ENCODE measurements at places on chromosomes 6 and 20.

DNA sequence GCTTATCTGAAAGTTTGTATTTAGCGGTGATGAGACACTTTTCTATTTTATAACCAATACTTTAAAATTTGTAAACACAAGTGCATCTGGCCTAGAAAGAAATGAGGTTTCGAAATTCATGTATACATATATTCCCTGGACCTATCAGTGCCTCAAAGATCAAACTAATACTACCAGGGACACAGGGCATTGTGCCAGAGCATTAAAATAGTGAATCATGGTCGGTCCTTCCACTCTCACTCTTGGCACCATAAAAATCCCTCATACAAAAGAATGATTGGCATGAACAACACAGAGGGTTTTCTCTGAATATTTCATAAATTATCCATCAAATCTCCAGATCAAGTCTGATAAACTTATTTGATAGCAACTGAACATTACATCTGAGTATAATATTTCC is 62.0 kb downstream of the MMUT start:
- DNase-seq = no peak

- DNase-seq = peak; percentile 78
Observed at GRCh38 chr6:11732036-11732631, 46.5 kb downstream of the ADTRP start.

- DNase-seq = no peak
Observed at GRCh38 chr20:49786668-49787370, 25.8 kb upstream of the SLC9A8 start.

GRCh38 chr20:19875376-19876221 is 117.5 kb downstream of the RIN2 start:
- no peak for DNase-seq

DNA sequence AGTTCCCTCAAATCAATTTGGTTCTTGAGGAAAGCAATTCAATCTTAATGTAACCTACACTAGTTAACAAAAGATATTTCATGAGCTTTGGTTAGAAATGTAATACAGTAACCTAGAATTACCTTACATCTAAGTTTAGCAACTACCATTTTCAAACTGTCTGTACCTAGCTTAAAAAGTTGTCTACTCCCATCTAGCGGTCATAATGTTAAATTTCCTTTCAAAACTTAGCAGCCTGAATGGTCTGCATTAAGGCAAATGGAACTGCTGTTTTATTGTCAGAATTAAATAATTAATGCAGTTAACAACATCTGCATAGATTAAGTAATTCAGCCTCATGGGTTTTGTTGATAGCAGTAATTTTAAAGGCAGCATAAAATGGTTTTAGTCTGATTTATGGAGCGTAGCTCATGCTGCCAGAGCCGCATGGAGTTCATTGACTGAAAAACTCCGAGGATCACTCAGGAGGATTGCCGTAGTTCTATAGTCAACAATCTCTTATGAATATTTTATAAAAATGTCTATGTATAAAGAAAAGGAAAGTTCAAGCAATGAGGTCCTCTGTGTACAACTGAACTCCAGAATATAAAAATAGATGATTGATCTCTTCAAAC is 485.4 kb upstream of the MANEA start:
- no peak for DNase-seq

DNA sequence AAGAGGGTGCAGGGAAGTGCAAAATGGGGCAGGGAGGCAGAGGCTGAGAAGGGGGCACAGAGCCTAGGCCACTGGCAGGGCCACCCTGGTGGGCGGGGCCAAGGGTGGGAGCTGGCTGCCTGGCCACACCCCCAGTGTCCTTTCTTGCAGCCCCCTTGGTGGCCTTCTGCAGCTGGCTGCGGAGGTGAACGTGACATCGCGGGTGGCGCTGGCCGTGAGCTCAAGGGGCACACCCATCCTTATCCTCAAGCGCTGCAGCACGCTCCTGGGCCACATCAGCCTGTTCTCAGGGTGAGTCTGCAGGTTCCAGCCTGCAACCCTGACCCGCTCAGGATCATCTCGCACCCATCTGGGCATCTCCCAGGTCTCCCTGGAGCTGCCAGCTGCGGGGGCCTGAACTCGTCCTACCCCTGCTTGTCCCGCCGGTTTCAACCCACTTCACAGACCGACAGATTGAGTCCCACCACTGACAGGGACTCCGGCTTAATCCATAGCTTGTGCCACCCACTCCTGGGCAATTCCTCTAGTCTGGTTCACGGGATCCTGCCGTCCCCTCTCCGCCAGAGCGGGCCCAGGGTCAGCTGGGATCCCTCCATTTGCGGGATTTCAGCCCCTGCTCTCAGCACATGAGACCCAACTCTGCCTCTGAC is 6.2 kb downstream of the BPIFB3 start:
- no peak for DNase-seq

GRCh38 chr20:48550814-48551213 is 277.0 kb downstream of the PREX1 start:
- no peak for DNase-seq

DNA sequence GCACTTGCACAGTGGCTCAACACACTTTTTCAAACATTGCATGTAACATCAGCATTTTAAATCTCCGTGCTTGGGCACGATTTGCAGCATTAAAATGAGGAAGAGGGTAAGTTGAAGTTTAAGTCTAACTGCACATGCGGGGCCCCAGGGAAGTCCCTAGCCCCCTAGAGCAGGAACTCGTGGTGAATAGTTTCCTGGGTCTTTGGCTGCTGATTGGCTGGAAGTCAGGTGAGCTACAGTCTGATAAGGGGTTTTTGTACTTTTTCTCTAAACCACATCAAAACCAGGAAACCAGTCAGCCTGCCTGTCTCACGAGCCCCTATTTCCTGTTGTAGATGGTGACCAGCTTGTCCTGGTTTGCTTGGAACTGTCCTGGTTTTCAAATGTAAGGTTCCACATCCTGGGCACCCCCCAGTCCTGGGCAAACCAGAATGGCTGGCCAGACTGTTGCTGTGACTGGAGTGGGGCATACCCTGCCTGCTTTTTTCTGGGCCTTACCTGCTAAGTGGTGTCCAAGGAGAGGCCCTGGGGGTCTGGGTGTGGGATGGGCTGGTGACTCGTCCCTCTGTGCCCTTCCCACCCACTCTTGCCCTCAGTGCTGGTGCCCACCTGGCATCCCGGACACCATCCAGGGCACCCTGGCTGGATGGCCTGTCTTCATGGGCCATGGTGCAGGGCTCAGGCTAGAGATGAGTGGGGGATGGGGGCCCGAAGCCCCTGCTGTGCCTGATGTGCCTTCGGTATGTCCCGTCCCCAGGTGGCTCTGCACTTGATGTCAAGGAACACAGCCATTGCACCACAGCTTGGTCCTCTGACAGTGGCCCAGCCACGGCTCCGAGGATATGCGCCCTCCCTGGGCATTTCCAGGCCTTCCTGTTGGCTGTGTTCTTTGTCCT is 31.8 kb downstream of the SUN5 start:
- DNase-seq = peak; percentile 79

- no peak for DNase-seq
Observed at GRCh38 chr6:152453421-152453820, 183.7 kb downstream of the SYNE1 start.

DNA sequence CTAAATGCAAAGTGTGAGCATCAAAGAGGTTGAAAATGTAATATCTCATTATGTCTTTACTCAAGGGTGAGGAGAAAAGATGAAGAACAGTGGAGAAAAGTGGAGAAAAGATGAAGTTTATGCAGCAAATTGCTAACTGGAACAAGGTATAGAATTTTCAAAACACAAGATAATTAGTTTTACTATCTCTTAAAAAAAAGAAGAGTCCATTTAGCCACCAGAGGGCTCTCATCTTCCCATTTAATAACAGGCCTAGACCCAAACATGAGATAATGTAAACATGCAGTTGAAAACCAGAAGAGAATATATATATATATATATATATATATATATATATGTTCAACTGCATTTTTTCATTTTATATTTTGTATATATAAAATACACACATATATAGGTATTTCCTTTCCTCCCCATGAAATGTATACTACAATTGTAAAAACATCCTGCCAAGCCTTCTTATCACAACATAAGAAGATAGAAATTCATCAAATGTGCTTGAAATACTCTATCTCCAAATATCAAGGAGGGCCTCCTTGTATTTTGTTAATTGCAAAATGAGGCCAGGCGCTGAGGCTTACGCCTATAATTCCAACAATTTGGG is 78.4 kb downstream of the ADTRP start:
- DNase-seq = no peak

DNA sequence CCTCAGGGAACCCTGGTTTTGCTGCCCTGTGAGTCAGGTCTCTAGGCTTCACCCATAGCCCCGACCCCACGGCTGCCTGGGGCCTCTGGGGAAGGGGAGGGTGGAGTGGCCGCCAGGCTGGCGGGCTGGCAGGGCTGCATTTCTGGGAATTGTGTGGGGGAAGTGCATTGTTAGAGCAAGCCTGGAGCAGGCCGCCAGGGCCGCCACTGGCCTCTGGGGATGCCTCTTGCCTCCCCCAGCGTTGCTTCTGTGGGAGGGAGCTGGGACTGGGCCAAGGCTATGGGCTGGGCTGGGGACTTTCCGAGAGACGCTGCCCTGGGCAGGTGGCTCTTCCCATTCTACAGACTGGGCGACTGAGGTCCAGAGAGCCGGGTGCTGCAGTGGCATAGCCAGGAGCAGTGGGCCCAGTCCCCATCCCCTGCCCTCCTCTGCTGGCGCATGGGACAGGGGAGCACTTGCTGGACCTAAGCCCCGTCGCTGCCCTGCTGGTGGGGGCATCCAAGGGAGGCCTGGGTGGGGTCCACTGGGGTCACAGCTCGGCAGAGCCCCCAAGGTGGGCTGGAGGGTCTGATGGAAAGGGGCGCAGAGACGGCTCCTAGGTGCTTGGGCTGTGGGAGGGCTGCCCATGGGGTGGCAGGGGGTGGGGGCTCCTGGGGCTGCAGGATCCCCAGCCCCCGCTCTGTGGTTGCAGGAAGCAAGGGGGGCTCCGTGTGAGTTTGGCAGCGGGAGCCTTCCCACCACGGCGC is 6.6 kb upstream of the SOX18 start:
- DNase-seq = no peak

DNA sequence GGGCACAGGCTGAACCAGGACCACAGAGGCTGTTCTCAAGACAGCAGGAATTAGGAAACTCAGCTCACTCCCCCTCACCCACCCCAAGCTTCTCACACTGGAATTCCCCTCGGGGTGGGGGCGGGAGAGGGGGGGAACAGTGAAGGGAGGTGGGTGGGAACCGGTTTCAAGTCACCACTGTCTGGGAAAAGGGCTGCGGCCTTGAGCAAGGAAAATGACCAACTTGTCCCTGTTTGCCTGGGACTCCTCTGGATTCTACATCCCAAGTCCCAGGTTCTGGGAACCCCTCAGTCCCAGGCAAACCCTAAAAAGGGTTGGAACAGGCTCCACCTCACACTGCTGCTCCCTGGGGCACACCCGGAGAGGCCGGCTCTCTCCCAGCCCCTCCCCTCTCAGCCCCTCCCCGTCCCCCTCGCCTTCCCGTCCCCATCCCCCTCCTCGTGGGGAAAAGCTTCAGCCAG is 230.7 kb downstream of the TFAP2C start:
- no peak for DNase-seq

GRCh38 chr20:61445741-61446140 is 193.7 kb downstream of the CDH4 start:
- DNase-seq = no peak

DNA sequence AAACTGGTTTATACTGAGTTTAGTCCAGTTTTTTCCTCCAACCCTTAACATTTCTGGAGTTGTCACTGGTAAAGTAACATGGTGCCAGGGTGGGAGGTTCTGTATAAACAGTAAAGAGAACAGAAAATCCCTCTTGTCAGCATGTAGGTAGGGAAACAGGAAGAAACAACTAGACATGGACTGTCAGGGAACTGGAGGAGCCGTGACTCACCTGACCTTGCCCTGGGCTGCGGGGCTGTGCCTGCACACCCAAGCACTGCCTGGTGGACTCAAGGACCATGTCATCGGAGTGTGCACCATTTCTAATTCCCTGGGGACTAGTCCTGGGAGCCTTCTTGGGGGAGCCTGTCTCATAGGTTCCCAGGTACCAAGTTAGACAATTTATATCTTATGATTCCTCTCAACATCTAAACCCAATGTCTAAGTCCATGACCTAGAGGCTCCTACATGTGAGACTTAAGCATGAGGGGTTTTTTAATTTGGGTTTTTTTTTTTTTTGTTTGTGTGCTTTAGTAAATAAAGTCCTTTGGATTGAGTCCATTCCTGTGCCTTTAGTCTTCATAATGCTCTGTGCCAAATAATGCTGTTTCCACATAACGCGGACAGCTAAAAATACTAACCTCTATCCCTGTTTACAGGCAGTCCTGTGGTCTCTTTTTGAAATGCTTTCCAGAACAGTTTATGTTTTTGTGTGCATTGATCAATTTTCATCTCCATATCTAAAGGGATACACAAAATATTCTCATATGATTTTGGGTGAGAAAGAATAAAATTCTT is 136.9 kb upstream of the SUPT3H start:
- no peak for DNase-seq

- no peak for DNase-seq
Observed at GRCh38 chr6:101607111-101607690, 213.7 kb downstream of the GRIK2 start.

GRCh38 chr20:31693987-31694661 is 28.5 kb downstream of the BCL2L1 start:
- no peak for DNase-seq

DNA sequence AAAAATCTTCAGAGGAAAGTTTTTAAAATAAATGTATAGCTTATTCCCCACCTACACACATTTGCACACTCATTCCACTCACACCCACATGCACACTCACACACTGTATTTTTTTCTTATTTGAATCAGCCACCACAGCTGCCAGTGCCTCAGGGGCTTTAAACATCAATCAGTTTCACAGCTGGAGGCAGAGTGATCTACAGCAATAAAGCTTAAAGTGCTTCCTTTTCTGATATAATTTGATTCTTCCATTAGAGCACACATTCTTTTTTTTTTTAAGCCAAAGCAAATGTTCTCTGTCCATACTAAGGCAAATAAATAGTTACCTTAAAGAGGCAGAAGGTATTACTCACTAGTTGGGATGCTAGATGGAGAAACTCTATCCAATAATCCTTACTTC is 498.8 kb upstream of the POU3F2 start:
- no peak for DNase-seq

GRCh38 chr6:73798592-73798991 is 102.6 kb downstream of the CD109 start:
- no peak for DNase-seq

DNA sequence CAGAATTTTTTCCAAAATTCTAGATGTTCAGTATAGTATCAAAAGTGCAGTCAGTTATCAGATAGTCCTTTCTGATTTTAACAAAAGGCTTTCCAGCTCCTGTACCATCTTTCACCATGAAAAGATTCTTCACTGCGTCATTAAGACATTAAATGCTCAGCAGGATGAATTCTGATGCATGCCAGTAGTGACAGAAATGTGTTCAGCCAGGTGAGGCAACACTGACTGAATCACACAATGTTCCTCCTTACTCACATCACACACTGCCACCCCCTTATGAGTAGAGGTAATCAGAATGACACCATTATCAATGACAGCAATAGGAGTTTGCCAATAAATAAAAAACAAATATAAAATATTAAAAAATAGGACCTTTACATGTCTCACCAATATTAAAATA is 426.6 kb upstream of the PLCB4 start:
- DNase-seq = no peak

GRCh38 chr20:50009521-50010454 is 27.0 kb downstream of the SNAI1 start:
- no peak for DNase-seq

Data from activated T-cell treated with anti-CD3 and anti-CD28 coated beads, Interleukin-2, amount 50 U/mL, for 24 hours (primary cell).